ENCODE measurements at places on chromosomes 4 and X.

DNA sequence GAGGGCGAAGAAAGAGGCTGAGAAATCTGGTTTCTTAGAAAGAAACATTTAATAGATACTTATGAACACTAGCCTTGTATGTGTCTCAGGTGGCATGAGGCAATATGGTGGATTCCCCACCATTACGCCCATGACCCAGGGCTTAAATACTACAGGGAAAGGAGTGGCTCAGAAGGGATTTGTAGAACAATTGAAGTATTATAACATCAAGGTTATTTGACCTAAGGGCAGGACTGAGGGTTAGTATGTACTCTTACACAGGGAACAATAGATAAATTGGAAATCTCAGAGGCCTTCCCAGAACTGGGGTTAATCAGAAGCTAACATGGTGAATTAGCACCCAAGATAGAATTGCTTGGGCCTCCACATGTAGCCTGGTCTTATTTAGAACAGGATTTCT lies 11.0 kb upstream of the USP46 start:
- DNase-seq = no peak

DNA sequence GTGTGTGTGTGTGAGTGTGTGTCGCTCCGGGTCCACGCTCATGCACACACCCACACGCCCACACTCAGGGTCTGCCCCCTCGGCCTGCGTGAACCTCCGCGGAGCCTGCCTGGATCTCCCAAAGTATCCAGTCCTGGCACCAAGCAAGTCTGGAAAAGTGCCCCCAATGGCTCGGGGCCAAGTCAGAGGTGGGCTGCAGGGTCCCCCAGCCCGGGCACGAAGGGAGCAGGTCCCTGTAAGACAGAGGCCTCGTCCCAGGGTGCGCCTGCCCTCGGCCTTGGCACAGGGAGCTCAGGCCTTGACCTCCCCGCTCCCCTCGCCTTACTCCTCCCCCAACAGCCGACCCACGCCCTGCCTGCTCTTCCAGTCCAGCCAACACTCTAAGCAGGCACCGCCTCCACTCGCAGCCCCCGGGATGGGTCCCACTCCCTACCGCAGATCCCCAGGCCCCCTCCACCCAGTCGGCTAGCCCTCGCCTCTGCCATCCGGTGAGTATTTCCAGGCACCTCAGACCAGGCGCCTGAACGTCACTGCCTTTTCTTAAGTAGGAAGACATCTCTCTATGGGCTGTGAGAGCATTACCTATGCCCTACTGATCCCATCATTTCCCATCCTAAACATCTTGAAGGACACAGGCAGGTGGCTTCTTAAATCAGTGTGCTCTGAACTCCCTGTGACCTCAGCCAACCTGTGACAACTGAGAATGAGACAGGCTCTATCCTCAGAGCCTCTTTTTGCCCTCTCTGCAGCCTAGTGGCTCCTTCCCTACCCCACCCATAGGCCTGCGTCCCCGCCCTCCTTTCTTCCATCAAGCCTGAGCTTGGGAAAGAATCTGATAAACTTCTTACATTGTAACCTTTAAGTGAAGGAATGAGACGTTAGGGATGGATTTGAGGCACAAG lies 704 bp downstream of the FAM114A1 start:
- no peak for DNase-seq

- no peak for DNase-seq
Measured at GRCh38 chr4:53232371-53232770, 133.5 kb downstream of the SCFD2 start.

DNA sequence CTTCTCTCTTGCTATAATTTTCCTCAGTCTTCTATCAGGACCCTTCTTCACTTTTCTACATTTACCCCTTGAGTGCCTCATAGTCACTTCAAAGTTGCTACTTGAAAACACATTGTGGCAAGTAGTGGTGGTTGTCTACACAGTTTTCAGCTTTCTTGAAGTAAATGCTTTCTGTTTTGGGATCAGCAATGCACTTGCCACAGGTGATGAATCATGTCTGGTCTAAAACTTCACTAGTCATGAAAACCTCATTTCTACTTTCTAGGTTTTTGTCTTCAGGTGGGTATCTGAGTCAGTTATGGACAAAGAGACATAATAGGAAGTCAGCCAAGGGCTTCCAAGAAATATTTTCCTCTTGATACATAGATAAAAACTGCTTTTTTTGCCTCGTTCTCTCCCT lies 359.2 kb downstream of the CCSER1 start:
- no peak for DNase-seq

DNA sequence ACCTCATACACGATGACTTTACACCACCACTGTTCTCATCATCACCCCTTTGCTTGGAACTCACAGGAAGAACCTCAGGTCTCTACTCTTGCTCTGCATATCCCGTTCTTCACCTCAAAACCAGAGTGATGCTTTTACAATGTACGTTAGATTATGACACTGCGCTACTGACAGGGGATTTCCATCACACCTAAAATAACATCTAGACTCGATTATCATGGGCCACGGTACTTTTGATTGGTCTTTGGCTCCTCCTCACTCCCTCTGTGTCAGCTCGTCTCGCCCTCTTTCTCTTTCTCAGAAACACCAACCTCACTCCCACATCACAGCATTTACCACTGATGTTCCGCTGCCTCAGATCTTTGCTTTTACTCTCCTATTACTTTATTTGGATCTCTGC lies 172.4 kb downstream of the TLL1 start:
- DNase-seq = no peak

GRCh38 chr4:839675-840443 lies 13.9 kb upstream of the CPLX1 start:
- DNase-seq = no peak

DNA sequence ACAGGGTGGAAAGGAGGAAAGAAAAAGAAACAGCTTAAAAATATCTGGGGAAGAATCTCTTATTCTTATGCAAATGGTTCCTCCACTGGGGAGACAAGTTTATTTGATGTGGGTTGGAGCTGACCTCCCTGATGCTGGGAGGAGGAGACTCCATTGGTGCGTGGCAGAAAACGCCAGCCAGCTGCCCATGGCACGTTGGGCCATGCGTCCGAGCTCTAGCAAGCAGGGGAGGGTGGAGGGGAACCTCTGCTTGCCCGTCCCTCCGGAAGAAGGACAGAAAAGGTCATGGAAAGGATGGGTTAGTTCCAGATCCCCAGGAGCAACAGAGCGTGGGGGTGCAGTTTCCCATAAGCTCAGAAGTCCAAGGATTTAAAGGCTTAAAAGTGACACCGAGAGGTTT lies 210.4 kb downstream of the KLHL4 start:
- no peak for DNase-seq

- no peak for DNase-seq
Measured at GRCh38 chr4:73211968-73212367, 46.6 kb downstream of the ANKRD17 start.

GRCh38 chr4:121272526-121272925 lies 108.3 kb downstream of the QRFPR start:
- DNase-seq = no peak

- no peak for DNase-seq
Measured at GRCh38 chr4:130035391-130035790, 939.4 kb downstream of the C4orf33 start.

GRCh38 chr4:168480931-168481611 lies 779 bp upstream of the DDX60L start:
- no peak for DNase-seq

GRCh38 chr4:118989098-118990080 lies 100.7 kb downstream of the SYNPO2 start:
- DNase-seq = no peak

GRCh38 chrX:68369559-68369958 lies 63.7 kb downstream of the OPHN1 start:
- DNase-seq = no peak

DNA sequence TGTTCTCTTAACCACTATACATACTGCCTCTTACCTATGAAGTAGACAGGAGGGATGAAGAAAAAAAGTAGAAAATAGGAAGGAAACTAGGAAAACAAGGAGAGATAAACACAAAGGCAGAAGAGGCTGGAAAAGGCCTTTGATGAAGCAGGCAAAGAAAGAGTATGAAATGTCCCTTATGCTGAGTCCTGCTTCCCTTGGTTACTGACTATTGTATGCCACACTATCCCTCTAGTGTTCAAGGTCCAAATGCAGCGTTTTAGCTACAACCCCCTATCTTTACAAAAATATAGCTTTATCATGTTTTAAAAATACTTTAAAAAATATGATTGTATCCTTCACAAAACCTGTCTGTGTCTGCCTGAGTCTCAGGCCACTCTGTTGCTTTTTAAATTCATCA lies 233.1 kb downstream of the CAMK2D start:
- no peak for DNase-seq

DNA sequence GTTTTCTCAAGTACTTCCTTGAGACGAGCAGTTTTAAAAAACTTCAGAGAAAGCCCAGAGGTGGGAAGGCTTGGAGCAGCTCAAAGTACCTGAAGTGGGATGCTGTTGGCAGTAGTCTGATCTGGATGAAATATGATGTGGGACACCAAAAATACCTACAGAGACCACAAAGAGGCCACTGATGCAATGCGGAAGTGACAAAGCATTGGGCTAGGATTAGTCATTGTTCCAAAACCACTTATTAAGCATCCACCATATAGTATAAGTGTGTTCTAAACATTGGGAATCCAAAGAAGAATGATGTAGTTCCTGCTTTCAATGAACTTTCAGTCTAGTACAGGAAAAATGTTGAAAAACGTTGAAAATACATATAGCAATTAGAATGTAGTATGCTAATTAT lies 386.1 kb upstream of the CNKSR2 start:
- DNase-seq = no peak

DNA sequence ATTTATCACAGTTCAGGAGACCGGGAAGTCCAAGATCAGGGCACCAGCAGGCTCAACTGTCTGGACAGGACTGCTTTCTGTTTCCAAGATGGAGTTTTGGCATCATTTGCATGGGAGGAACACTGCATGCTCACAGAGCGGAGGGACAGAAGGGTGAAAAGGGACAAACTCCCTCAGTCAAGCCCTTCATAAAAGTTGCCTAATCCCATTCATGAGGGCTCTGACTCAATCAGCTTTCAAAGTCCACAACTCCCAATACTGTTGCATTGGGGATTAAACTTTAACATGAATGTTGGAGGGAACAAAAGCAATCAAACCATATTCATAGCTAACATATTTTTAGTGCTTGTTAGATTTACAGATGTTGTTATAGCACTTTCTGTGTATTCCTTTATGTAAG lies 158.9 kb upstream of the MAD2L1 start:
- no peak for DNase-seq

DNA sequence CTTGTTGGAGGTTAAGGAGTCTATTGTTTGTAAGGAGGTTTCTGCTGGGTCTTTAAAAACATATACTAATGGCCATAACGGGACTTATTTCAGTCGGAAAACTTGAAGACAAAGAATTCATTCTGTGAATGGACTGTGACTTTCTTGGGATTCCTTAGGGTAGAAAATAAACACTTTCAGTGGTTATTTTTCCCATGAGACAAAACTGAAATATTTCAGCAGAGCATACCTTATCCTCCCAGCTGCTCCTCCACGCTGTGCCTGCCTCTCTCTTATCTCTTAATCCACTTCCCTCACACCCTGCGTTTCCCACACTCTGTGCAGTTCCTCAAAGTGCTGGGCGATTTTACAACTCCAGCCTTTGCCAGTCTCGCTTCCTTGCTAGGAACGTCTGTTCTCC lies 47.1 kb upstream of the SORBS2 start:
- no peak for DNase-seq

GRCh38 chr4:176920694-176921093 lies 128.0 kb upstream of the VEGFC start:
- no peak for DNase-seq

- no peak for DNase-seq
Measured at GRCh38 chrX:46574774-46575381, 1.3 kb downstream of the CHST7 start.

GRCh38 chr4:37392521-37393255 lies 148.1 kb downstream of the NWD2 start:
- DNase-seq = no peak

DNA sequence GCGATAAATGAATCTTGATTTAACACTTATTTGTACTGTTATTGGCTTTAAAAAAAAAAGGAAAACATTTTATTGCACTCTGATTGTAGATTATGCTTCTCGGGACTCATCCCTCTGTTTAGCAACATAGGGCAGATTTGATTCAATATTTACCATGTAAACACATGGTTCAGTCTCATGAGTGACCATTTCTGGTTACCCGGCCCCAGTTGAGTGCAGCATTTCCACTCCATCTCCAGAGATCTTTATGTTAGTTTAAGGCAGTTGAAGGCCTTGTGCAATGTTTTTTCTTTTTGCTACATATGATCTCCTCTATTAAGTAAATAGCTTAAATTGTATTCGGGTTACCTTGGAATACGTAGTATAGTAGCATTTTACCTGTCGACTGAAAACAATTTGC lies 143.3 kb upstream of the RPS6KA3 start:
- DNase-seq = no peak

GRCh38 chr4:166941629-166942028 lies 292.7 kb downstream of the SPOCK3 start:
- DNase-seq = no peak

DNA sequence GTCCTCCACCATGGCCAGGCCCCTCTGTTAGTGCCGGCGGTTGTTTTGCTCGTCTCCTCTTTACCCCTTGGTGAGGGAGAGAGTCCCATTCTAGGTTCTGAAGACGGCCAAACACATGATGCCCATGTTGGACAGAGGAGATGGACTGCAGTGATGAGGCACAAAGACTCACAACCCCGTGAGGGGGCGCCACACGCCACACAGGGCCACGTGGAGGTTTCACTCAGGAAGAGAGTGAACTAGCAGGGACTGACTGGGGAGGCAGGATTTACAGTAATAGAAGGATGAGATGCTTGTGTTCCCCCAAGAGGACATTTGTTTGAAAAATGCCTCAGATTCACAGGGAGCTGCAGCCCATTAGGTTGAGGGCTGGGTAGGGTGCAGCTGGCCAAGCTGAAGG lies 655.3 kb upstream of the FRG1 start:
- DNase-seq = no peak

GRCh38 chrX:110786486-110786885 lies 9.1 kb downstream of the CHRDL1 start:
- no peak for DNase-seq

- DNase-seq = no peak
Measured at GRCh38 chr4:1975391-1975801, 33.4 kb downstream of the NELFA start.

DNA sequence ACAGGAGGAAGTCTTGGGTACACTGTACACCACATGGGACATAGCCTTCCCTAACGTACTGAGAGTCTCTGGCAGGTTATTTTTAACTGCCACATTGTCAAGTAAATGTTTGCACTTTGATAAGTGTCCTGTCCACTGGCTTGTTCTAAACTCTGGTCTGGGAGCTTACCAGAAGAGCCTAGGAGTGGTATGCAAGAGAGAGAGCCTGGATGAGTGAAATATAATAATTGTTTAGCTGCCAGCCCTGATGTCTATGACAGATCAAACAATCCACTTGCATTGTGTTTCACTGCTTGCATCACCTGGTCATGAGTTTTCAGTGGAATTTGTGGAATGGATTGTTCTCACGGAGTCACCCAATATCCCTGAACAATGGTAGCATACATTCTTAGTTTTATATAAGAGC lies 91.6 kb downstream of the SHROOM3 start:
- DNase-seq = no peak

GRCh38 chr4:138405466-138405891 lies 163.3 kb upstream of the SLC7A11 start:
- DNase-seq = no peak

GRCh38 chr4:183399126-183399522 lies 45.3 kb upstream of the CDKN2AIP start:
- no peak for DNase-seq
